ENCODE measurements at places on chromosomes 13 and 19.
A peak's percentile ranks its signal among the peaks of the same experiment; 100 is the strongest.

DNA sequence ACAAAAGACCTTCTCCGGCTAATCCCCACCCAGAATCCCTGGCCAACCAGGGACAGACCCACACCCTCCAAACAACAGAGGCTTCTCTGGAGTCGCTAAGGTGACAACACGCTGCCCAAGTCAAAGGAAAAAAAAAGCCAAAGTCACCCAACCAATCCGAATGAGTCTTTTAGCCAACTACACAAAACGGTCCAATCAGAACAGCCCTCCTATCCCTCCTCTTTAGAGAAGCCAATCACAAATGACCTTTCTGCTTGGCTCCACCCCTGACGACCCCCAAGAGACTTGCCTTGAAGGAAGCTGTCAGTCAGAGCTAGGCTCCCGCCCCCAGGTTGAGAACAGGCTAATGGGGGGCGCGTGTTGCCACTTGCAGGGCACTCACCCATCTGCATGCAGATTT lies 6.6 kb upstream of the FBXW9 start:
- DNase-seq, result peak; percentile 47

GRCh38 chr13:38670627-38671026 lies 16.2 kb upstream of the FREM2 start:
- peak; percentile 23 for DNase-seq

DNA sequence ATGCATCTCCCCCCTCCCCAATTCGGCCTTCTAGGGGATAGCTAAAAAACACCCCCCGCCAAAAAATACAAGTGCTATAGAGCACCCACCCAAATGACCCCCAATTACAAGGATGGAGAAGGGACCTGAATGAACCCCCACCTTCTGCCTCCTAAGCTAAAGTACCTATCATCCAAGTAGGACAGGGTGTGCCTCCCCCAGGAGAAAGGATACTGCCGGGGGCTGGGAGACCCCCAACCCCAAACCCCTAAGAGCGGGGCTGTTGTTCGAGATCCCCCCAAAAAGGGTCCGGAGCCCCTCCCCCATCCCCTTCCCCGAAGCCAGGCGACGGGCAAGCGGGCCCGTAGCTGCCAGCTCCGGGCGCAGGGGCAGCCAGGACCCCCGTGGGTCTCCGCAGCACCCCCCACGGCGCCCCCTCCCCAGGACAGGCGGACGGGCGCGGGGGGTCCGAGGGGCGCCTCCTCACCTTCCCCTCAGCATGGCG lies 1.9 kb downstream of the ZC3H4 start:
- no peak for DNase-seq

GRCh38 chr19:32038021-32038920 lies 307.1 kb upstream of the ZNF507 start:
- DNase-seq, result no peak

DNA sequence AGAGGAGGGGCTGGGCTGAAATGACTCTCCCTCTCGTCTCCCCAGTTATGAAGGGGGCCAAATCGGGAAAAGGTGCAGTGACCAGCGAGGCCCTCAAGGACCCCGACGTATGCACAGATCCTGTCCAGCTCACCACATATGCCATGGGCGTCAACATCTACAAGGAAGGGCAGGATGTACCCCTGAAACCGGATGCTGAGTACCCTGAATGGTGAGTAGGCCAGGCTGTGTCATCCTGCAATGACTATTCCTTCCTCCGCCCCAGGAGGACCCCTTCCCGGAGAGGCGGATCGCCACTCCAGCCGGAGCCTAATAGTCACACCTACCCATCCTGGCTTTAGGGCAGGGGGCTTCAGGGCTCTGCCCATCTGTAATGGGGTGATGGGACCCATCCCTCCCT lies 2.6 kb downstream of the MRPL54 start:
- no peak for DNase-seq

DNA sequence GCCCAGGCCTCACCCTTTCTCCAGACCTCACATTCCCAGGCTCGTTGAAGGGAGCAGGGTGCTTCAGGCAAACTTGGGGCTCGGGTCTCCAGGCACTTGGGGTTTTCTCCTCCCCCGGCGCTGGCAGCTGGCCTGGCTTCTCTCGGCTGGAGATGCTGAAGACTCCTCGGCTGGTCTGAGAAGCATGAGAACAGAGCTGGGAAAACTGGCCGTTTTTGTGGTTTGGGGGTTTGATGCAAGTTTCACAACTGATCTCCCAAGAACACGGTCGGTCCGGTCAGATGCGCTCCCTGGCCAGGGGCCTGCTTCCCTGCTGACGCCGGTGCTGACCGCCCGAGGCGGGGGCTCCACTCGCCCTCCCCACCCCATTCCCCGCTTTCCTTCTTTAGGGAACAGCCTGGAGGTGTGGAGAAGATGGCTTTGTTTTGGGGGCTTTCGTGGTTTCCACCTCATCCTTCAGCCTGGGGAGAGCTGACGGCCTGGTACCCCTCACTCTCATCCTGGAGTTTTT lies 35.3 kb downstream of the CEBPA start:
- no peak for DNase-seq

- DNase-seq, result peak; percentile 8
These were observed 55.4 kb upstream of the USE1 start for GRCh38 chr19:17159466-17160393.

DNA sequence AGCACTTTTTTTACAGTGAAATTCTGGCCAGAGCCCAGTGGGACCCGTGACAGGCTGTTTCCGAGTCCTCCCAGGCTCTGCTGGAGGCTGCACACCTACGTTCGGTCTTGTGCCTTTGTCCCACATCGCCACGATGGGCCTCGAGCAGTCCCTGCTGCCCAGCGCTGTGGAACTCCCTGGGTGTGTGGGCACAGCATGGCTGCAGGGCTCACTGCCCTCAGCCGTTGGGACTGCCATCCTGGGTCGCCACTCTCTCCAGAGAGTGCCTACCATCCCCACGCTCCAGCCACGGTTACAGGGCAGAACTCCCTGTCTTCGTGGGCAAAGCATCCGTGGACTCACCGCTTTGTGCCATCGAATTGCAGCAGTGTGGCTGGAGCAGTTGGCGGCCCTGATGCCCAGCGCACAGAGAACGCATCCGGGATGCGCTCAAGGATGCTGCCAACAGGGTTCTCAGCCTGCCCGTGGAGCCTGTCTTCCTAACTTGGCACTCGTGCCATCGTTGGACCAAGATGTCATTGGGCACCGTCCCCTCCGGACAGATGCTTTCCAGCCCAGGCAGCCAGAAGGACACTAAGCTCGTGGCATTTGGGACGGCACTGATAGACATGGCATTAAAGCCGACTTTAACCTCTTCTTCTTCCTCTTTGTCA lies 85.0 kb upstream of the ARHGEF7 start:
- no peak for DNase-seq

DNA sequence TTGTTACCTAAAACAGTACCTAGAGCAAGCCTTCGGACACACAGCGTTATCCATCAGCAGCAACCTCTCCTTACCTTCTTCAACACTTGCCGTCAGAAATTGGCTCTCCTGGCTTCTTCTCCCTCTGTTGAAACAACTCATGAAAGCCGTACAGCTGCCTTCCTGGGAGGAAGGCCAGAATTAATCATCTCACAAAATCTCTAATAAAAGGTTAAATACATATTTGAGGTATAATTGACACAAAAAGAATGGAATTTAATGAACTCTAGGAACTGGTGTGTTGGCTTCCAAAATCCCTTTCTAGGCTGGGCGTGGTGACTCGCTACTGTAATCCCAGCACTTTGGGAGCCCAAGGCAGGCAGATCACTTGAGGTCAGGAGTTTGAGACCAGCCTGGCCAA lies 37.3 kb upstream of the GTF2F2 start:
- peak; percentile 67 for DNase-seq

DNA sequence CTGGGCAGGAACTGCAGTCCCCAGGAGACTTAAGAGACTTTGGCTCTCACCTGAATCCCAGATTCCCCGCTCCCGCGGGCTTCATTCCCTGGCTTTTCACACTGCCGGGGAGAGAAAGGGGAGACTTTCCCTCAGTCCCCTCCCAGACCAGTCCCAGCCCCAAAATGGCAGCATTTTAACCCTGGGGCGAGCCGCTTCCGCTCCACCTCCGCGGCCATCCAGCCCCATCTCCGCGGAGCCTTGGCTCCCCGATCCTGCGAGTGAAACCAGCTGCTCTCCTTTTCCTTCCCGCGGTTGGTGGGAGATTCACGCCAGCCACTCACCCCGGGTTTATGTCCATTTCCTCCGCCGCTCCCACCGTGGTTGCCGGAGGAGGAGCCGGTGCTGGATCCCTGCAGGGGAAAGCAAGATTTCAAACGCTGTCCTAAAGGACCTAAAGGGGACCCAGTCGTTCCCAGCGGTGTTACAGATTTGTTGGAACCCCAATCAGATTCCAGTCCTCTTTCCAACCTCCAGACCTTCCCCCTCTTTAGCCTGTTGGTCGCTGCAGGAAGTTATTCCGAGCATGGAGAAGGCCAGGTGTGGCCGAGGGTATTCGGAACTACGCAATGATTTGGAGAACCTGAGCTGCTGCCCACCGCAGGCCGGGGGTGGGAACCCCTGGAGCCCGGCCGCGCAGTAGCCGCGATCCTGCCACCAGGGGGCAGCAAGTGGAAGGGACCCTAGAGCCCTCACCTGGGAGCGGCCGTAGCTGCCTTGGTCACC lies 3.4 kb downstream of the DMKN start:
- DNase-seq, result peak; percentile 16

DNA sequence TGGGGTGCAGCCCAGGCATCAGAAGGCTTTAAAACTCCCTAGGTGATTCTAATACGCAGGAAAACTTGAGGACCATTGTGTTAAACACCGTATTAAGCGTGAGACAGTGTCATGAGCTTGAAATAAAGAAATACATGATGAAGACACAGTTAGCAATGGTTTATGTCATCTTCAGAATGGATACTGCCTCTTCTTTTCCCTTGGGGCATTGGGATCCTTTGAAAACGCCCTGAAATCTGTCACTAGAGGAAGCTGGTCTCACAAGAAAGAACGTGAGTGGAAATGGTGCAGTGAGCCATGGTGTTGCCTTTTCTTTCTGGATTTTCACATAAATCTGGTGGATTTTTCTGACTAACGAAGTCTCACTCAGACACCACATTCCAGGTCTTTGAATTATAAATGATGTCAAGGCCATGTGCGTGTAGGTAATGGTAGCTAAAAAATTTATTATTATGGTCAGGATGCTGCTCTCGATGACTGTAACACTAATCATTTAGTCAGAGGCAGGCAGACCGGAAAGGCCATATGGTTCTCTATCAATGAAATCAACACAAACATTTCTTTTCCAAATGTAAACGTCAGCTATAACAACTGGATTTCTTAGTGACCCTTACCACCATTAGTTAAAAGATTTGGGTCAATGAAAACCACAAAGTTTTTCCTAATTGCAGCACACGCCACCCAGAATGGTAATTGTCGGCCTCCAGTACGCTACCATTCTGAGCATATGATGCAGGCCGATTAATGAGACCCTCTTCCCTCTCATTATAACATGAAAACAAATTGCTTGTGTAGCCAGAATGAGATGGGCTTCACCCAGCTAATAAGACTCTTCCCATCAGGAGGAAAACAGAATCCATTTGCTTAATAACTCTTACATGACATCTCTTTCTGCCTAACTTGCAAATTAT lies 105.6 kb downstream of the SLC7A1 start:
- DNase-seq, result no peak

GRCh38 chr19:34818270-34818669 lies 45.3 kb upstream of the ZNF599 start:
- DNase-seq, result no peak

DNA sequence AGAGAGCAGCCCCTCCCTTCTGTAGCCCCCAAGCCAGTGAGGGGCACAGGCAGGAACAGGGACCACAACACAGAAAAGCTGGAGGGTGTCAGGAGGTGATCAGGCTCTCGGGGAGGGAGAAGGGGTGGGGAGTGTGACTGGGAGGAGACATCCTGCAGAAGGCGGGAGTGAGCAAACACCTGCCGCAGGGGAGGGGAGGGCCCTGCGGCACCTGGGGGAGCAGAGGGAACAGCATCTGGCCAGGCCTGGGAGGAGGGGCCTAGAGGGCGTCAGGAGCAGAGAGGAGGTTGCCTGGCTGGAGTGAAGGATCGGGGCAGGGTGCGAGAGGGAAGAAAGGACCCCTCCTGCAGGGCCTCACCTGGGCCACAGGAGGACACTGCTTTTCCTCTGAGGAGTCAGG lies 4.2 kb downstream of the KLK3 start:
- DNase-seq, result no peak

GRCh38 chr19:13932149-13932637 lies 6.0 kb downstream of the PODNL1 start:
- no peak for DNase-seq

DNA sequence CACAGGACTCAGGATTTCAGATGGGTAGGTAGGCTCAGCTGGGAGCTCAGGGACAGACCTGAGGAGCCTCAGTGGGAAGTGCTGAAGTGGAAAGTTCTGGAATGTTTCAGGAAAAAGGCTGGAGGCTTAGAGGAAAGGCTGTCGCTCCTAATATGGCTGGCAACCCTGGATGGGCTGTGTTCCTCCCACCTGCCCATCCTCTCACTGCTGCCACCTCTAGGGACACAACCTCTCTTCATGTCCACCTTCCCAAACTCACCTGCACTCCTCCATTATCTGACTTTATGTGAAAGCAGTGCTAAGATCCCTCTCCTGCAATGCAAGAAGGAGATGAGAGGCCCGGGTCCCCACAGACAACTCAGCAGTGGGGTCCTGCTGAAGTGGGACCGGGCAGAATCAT lies 5.8 kb upstream of the CEACAM21 start:
- DNase-seq, result no peak

- no peak for DNase-seq
These were observed 61.2 kb downstream of the WASF3 start for GRCh38 chr13:26618726-26619125.

GRCh38 chr13:65585346-65585745 lies 1644.8 kb downstream of the PCDH9 start:
- no peak for DNase-seq

DNA sequence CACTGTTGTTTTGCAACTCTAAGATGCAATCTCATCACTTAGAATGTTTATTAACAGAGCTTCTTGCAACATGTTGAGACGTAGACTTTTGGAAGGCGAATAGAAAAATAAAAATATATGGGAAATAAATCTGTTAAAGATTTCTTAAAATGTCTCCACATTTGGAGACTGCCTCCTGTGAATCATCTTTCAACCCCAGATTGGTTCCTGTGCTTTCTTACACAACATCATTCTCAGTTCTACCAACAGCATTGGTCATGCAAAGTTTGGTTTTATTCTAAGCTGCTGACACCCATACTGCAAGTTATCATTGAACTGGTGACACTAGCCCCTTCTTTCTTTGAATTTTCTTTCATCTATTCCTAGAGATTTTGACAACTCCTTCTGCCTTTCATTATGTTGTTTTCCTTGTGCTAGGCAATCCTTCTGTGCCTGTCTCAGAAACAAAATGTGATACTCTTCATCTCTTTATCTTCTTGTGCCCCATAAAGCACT lies 1.6 kb upstream of the IGFL3 start:
- no peak for DNase-seq

GRCh38 chr13:64527561-64527960 lies 2702.6 kb downstream of the PCDH9 start:
- no peak for DNase-seq

- peak; percentile 73 for DNase-seq
These were observed 16.5 kb downstream of the VASP start for GRCh38 chr19:45523642-45524256.

All from iris pigment epithelial cell (primary cell).